ENCODE measurements at places on chromosomes 12 and 14.

- DNase-seq: peak; percentile 54
Observed at GRCh38 chr12:40054555-40055227, 51.2 kb downstream of the SLC2A13 start.

DNA sequence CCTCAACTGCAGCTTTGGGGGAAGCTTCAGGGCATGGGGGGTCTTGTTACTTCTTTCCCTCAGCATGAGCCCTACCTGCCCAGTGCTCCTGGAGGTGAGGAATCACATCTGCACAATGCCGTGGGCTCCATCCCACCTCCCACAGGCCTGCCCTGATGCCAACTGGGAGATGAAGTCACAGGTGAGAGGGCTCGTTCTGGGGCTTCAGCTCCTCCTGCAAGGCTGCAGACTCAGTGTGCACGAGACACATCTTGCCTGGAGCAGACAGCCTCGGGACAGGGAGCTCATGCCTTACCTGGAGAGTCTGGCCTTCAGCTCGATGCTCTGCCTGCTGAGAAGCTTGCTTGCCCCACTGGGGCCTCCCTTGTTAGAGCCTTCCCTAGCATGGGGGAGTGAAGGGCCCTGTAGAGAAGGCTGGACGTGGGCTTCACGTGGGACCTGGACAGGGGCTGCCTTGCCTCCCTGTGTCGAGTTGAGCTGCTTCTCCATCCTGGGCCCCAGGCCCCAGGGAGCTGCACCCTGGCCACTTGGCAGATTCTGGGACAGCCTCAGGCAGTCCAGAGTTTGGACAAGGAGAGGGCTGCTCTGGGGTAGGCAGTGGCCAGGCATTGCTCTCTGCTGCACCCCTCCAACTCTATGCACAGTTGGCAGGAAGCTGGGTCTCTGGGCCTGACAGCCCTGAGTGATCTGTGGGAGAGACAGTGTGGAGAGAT is 171.4 kb downstream of the KIF26A start:
- DNase-seq: no peak

DNA sequence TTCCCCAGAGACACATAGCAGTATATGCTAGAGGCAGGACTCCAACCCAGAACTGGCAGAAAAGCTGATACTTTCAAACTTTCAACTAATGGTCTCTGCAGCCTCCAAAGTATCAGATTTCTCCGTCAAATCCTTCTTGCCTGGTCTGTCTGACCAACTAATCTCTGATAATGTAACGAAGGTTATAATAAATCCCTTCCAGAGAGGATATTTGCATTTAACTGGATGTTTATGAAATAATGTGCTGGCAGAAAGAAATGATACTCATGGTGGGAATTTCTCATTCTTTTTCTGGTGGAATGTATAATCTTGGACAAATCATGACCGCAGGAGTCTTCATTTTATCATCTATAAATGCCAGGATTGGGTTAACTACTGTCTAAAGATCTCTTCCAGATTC is 860.3 kb downstream of the DIO2 start:
- no peak for DNase-seq

DNA sequence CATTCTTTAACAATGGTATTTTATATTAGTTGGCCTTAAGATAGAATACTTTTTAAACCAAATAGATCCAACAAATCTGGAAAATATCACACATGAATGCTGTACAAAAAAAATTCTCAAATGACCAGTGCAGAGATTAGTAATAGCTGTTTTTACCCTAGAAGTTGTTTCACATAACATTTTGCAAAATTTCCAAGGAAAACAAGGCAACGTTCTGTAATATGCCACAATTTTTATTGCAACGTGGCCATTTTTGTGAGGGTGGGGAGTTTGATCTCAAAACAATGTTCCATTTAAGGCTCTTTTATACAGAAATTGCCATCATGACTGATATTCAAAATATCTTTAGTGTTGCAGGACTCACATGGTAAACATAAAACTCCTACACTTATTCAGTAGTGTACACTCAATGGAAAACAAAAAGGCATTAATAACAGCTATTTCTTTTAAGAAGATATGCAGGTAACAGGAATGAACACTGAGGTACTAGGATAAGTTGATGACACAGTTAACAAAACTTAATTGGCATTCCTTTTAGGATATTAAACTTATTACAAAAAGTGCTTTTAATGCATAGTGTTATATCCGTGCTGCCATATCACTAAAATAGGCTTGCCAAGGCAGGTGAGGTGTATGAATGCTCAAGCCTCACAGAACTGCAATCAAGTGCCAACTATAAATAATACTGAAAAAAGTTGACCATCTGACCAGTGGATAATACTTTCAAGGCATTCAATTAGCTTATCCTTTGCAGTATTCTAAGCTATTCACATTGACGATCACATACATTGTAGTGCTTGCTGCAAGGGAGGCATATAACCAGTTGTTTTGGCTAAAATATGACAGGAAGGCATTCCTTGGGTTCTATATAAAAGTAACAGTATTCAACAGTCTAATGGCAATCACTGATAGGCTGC is 2.3 kb downstream of the CFL2 start:
- DNase-seq: no peak
